ENCODE measurements at places on chromosomes 7 and 10. TPM values are rescaled to one million over a fixed set of nuclear protein-coding genes. Genes with fewer than 3 reads are reported as not detected.

SPDYE5 gene
- 1.0 TPM for polyA plus RNA-seq

CDHR1 gene
- 0.72 TPM for polyA plus RNA-seq

AASS gene
- 33.2 TPM for polyA plus RNA-seq

BBIP1 gene
- polyA plus RNA-seq = 48.0 TPM

NUTM2D gene
- 7.4 TPM for polyA plus RNA-seq

RBAK gene
- polyA plus RNA-seq = 21.0 TPM

SRGN gene
- polyA plus RNA-seq = 16.3 TPM

CNTNAP2 gene
- 21.2 TPM for polyA plus RNA-seq

PPP1R17 gene
- polyA plus RNA-seq = not detected

ZNF316 gene
- 37.9 TPM for polyA plus RNA-seq

MSS51 gene
- 1.8 TPM for polyA plus RNA-seq

NME8 gene
- 0.28 TPM for polyA plus RNA-seq

DNA sequence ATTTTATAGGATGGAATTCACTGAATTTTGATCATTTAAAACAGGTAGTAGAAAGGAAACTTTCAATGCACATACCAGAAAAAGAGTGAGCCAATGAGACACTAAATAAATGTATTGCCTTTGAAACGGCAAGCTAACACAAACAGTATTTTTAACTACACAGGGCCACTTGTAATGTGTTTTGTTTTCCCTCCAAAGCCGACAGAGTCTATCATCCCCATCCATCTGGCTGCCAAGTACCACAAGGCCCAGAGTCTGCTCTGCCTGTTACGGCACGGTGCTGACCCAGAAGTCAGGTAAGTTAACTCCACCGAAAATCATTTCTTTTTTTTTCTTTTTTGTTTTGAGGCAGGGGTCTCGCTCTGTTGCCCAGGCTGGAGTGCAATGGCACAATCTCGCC is 1.5 kb downstream of the ANKRD61 start:
- no peak for DNase-seq

GRCh38 chr7:115701141-115701540 is 329.4 kb downstream of the TFEC start:
- DNase-seq = no peak

- DNase-seq = no peak
Measured at GRCh38 chr7:76423666-76424412, 911 bp upstream of the ZP3 start.

DNA sequence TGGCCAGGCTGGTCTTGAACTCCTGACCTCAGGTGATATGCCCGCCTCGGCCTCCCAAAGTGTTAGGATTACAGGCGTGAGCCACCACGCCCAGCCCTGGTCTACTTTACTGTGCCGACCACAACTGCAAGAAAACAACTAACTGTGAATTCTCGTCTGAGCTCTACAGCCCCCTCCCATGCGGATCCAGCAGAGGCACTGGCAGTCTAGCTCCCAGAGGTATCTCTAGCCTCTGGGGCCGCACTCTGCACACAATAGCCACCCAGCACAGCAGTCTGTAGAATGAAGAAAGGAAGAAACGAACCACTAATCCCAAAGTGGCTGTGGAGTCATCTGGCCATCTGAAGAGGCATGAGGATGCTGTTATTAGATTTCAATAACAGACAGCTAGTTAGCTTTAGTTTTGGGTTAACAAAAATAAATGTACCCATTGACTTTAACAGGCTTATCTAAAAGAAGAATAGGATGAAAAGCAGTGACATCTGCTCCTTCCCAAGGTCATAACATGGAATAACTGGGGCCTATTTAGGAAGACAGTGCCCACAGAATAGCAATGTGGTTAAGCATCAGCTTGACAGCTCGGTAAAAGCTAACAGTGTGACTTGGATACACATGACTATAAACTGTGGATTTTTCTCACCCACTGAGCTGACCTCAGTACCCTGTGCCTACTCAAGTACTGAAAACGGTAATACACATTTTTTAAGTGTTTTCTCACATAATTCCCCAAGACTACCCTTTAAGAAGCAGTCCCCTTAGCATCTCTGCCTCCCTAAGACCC is 131.9 kb downstream of the TNS3 start:
- no peak for DNase-seq

GRCh38 chr10:77609781-77610272 is 27.8 kb downstream of the KCNMA1 start:
- no peak for DNase-seq

DNA sequence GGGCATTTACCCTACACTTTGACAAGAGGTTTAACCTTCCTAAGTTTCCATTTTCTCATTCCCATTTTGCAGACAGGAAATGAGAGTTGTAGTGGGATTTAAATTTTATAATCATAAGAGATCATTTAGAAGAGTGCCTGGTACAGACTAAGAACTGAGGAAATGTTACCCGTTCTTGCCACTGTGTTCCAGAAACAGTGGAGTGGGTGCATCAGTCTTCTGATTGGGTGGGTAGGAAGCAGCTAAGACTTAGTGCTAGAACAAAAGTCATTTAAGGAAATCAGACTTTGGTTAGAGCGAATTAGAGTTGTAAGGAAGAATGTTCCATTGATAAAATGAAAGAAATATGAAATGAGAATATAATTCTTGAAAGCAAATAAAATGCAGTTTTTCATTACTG is 8.4 kb upstream of the SYPL1 start:
- no peak for DNase-seq

- no peak for DNase-seq
Measured at GRCh38 chr7:55449992-55450535, 84.9 kb downstream of the LANCL2 start.

GRCh38 chr10:69659241-69660038 is 29.4 kb downstream of the FAM241B start:
- peak; percentile 45 for DNase-seq

- DNase-seq = no peak
Measured at GRCh38 chr7:123569352-123570010, 11.9 kb upstream of the NDUFA5 start.

DNA sequence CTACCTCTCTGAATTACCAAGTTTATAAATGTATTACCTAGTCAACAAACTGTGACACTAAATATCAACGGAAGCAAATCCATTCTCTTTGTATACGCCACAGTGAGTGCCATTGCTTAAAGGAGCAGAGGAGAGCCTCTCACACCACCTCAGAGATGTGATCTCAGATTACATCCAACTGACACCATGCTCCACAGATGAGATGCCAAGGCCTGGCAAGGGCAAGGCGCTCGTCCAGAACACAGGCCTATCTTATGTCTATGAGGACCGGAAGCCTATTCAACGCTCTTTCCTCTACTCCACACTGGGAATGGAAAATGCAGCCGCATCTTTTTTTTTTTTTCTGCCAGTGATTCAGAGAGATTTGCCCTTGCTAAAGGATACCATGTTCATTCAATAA is 11.4 kb downstream of the PDIA4 start:
- DNase-seq = no peak

DNA sequence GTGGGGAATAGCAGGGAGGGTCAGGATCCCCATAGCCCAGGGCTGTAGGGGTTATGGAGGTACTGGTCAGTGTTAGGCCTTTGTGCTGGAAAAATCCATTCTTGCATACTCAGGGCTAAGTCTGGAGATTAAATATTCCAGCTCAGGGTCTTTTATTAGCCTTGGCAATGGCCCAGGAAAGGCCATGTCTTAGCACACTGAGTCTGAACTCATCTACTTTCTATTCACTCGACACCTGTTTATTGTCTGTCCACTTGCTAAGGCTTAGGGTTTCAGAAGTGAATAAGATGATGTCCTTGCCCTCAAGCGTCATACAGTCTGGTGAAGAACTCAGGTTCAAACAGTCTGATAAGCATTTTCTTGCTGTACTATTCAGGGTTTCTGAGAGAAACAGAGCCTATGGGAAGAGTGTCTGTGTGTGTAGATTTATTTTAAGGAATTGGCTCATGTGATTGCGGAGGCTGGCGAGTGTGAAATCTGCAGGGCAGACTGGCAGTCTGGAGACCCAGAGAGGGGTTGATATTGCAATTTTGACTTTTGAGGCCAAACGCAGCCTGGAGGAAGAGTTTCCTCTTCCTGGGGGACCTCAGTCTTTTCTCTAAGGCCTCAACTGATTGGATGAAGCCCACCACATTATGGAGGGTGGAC is 135.8 kb downstream of the RAMP3 start:
- no peak for DNase-seq

- DNase-seq = no peak
Measured at GRCh38 chr7:25894002-25894901, 257.7 kb upstream of the NFE2L3 start.

Measured in right renal cortex interstitium (tissue), 3 donors.